ENCODE measurements at places on chromosomes 2 and 18.

GRCh38 chr18:60892855-60893254 is 440.4 kb upstream of the CDH20 start:
- DNase-seq = no peak

DNA sequence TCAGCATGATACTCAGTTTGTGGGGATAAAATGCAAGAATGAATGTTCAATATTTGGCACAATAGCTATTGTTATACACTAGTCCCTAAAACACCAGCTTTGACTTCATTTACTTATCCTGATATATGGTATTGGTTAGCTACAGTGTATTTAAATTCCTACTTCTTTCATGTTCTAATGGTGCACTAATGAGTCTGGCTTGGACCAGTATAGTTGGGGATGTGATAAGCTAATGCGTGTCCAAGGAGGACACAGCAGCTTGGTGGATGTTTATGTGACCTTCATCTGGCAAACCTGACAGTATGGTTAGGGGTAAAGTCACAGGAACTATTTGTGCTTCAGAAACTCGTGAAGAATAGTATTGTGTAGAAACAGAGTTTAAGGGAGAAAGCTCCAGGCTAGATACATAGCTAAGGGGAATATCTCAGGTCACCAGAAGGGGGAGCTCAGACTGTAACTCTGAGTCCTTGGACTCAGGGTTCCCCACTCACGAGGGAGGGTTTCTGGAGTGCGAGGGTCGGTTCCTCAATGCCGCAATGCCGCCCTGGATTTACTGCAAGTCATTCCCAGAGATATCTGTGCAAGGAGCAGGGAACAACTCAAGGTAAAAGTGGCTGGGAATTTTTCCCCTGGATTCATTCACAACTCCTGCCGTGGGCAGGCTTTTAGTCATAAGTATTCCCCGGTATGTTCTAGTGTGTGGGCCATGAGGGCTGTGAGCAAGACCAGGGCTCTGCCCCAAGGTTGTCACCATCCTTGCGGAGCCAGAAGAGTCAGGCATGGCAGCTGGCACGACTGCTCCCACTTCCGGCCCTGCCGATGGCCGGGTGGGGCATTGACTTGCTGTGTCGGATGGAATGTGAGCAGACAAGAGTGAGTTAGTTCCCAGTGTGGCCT is 14.5 kb downstream of the IL1R2 start:
- no peak for DNase-seq

GRCh38 chr2:64966839-64967238 is 22.4 kb upstream of the SLC1A4 start:
- DNase-seq = no peak

DNA sequence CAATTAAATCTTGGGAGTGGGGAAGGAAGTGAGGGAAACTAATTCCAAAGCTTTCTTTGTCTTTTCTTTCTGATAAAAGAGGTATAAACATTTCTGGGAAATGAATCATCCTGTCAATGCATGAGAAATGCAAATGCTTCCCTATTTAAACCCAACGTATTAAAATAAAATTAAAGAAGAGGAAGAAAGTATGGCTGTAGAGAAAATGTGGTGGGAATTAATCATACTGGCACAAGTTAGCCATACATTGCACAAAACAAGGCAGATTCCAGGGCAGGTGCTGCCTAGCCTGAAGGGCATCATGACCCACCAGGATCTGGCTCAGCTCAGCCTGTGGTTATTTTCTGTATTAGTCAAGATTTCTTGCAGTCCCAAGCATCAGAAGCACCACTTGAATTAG is 338.0 kb downstream of the NYAP2 start:
- no peak for DNase-seq

- DNase-seq = no peak
These were observed 212.0 kb upstream of the BOD1L2 start for GRCh38 chr18:56934906-56935305.

DNA sequence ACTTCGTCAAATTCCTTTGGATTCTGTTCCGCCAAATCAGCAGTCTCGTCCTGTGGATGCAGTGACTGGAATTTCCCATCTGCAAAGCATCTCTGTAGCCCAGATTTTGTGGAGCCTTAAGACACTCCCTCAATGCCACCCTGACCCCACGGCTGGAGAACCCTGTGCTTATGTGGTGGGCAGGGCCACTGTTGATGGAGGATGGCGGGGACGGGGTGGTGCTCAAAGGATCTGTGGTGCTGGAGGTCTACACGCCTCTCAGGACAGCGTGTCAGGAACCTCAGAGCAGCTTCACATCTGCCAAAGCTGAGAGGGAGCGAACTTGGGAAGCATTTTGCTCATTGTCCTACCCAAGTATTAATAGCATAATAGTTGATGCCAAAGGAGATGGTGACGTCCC is 200.1 kb downstream of the MGAT5 start:
- no peak for DNase-seq

GRCh38 chr2:10236571-10237391 is 65.9 kb upstream of the HPCAL1 start:
- no peak for DNase-seq
